ENCODE measurements at places on chromosomes 2 and 18.

DNA sequence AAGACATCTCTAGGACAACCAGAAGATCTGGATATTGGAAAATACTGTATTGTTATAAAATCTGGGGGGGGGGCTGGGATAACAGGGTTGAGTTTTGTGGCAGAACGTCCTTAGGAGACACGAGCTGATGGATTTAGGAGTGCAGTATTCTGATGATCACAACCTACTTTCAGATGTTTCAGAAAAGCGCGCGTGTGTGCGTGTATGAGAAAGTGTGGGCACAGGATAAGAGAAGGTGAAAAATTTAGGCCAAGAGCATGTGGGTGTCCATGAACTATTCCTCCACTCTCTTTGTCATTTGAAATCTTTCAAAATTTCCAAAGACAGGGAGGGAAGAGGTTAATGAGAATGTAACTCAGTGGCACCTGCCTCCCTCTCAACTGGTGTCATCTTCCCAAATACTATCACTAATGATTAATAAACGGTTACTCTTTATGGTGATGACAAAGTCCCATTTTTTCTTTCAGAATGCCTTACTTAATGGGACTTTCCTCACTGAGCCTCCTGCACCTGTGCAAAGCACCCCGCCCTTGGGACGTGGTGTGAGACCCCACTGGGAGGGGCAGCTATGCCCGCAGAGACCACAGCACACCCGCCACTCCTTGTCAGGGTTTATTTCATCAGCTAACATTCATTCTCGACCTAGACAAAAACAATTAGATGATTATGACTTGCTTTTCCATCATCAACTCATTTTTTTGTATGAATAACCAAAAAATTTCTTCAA lies 53.6 kb downstream of the HS6ST1 start:
- no peak for DNase-seq

GRCh38 chr18:1811282-1811681 lies 760.0 kb downstream of the METTL4 start:
- no peak for DNase-seq

DNA sequence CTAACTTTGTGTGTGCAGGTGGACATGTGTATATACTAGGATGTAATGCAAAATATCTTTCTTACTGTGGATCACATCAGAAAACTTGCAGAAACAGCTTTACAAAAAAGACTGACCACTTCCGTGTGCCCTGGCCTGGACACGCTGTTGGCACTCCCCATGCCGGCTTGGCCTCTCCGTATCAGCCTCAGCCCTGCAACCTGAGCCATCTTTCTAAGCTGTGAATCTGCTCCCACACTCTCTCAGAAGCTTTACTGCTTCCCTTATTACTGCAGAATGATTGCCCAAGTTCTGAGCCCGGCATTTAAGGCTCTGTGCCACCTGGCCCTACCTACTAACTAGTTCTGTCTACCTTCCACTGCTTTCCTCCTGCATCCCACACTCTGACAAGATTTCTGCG lies 37.8 kb downstream of the MYO7B start:
- no peak for DNase-seq

GRCh38 chr18:56202678-56203077 lies 435.7 kb downstream of the TXNL1 start:
- DNase-seq = no peak

DNA sequence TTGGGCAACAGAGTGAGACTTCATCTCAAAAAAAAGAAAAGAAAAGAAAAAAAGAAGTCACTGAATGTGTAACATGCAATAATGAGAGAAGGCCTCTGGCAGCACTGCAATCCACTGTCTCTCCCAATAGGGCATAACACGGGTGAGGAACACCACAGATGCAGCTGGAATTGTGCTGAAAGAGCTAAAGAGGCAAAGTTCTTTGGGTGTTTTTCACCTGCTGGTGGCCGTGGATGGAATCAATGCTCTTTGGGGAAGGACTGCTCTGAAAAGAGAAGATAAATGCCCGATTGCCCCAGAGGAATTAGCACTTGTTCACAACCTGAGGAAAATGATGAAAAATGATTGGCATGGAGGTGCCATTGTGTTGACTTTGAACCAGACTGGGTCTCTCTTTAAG lies 31.0 kb upstream of the CYBRD1 start:
- no peak for DNase-seq

- DNase-seq = no peak
These were observed 175.4 kb upstream of the ATP5MC3 start for GRCh38 chr2:175356901-175357300.

DNA sequence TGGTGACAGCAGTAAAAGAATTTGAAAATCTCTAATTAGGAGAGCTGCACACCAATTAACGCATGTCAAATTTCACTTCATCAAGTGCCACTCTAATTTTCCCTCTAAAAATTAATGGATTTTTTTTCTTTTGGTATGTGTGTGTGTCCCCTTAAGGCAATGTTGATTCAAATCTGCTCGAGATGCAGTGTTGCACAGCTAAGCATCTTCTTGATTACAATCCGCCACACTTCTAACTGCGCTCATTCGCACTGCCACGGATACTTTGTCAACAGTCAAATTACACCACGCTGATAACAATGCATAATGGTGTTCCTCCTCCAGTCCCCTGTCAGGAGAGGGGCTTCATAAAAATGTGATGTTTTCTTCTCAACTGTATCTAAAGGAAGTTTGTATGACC lies 261.4 kb downstream of the MEIS1 start:
- DNase-seq = no peak

GRCh38 chr2:118012778-118013177 lies 1.1 kb downstream of the CCDC93 start:
- DNase-seq = no peak

GRCh38 chr2:157192445-157193423 lies 64.8 kb upstream of the GALNT5 start:
- no peak for DNase-seq

- DNase-seq = no peak
These were observed 154.0 kb downstream of the MBP start for GRCh38 chr18:76978616-76979015.

- DNase-seq = no peak
These were observed 293.1 kb downstream of the CDCA7 start for GRCh38 chr2:173647681-173648311.

DNA sequence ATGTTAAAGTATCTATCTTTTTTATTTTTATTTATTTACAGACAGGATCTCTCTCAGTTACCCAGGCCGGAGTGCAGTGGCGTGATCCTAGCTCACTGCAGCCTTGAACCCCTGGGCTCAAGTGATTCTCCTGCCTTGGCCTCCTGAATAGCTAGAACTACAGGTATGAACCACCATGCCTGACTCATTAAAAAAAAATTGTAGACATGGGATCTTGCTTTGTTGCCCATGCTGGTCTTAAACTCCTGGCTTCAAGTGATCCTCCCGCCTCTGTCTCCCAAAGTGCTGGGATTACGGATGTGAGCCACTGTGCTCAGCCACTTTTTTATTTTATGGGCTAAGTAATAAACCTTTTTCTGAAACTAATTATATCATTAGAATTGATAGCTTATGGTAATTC lies 7.1 kb downstream of the MFSD6 start:
- DNase-seq = no peak

All from NCI-H1105 (cell line).